ENCODE measurements at places on chromosomes 11 and 22.
A peak's percentile ranks its signal among the peaks of the same experiment; 100 is the strongest.

DNA sequence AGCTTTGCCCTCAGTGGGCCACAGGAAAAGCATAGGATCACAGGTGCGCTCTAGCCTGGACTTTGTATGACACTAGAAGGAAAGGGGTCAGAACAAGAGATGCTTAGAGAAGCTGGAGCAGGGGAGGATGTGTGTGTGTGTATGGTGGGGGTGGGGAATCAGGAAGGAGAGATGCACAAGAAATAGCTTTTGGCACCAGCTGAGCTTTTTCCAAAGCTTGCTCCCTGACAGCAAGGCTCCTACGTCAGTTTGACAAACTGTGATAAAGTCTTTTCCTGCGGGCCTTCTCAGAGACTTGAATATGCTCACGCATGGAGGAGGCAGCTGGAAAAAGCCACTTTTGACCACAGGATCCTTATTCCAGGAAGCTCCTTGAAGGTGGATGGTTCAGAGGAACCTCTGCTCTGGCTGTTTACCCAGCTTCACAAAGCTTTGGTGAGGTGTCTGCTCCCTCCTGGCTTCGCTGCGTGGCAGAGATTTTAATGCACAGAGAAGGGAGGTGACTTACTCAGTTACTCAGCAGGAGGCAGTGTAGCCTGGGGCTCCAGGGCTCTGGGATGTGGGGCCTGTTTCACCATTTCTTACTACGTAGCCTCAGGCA is 3.9 kb downstream of the CDC42EP1 start:
- DNase-seq = peak; percentile 40

GRCh38 chr11:17381156-17381555 is 7.3 kb downstream of the KCNJ11 start:
- DNase-seq = peak; percentile 50

DNA sequence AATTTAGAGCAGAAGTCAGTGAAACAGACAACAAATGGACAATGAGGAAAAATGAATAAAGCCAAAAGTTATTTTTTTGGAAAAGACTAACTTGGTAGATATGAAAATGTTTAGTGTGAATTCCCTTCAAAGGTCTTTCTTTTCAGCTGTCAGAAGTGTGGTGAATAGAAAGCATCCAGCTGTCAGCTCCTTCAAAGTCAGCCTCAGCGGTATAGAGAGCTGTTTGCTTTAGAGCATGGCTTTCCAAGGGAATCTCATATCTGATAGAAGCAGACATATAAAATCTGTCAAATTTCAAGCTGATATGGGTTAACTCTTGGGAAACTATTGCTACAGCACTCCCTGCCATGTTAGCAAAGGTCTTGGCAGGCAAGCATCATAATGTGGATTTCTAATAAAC is 309.3 kb downstream of the CASP12 start:
- DNase-seq = no peak

DNA sequence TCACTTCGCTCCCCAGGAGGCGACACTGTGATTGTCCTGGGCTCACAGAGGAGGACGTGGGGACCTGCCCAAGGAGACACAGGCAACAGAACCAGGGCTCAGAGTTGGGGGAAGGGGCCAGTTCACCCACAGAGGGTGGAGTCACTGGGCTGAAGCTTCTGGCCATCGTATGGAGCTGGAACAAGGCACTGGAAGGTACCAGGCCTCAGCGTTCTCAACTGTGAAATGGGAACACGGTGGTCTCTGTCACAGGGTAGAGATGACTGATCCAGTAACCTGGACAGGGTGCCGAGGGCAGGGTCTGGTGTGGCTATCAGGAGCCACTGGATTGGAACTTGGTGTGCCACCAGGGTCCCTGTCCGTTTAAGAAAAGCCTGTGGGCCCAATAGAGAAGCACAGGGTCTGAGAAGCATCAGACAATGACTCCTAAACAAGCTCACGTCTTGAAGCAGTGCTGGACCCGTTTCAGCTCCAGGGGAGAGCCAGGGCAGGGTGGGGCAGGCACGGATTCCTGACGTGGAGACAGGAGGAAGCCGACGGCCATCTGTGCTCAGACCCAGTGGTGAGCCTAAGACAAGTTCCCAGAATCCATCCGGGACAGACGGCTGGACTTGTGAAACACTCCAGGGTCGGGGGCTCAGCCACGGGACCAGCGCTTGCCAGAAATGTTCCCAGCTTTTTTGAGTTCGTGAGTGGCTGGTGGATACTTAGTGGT is 25.0 kb upstream of the KCNQ1OT1 start:
- DNase-seq = peak; percentile 27

- no peak for DNase-seq
Measured at GRCh38 chr11:114073828-114074381, 14.4 kb downstream of the ZBTB16 start.

GRCh38 chr22:46972256-46972655 is 209.8 kb downstream of the TBC1D22A start:
- DNase-seq = no peak

DNA sequence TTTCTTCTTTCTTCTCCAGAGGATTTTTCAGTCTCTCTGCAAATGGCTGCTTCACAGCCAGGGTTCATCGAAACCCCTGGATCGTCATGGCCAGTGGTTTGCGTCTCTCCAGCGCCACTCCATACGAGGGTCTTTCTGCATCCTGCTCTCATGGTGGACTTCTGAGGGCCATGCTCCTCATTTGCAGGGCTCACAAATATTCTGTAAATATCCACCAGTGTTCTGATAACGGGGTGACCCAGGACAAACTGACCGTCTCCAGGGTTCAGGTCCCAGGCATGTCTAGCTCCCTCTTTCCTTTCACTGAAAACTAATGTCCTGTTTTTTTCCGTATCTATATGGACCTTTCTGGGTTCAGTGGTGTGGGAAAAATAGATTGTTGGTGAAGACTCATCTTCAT is 15.7 kb upstream of the VPREB1 start:
- DNase-seq = no peak

GRCh38 chr11:241634-242033 is 4.9 kb downstream of the PSMD13 start:
- DNase-seq = no peak

DNA sequence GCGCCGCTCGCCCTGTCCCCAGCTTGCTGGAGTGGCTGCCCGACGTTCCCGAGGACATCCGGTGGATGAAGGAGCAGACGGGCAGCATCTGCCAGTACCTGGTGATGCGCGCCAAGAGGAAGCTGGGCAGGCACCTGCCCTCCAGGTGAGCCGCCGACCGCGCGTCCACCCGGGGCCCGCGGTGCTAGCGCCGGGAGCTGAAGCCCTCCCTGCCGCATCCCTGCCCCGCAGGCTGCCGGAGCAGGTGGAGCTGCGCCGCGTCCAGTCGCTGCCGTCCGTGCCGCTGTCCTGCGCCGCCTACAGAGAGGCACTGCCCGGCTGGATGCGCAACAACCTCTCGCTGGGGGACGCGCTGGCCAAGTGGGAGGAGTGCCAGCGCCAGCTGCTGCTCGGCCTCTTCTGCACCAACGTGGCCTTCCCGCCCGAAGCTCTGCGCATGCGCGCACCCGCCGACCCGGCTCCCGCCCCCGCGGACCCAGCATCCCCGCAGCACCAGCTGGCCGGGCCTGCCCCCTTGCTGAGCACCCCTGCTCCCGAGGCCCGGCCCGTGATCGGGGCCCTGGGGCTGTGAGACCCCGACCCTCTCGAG is 3.3 kb upstream of the CRACR2B start:
- DNase-seq = no peak

- no peak for DNase-seq
Measured at GRCh38 chr11:34601085-34601444, 19.8 kb upstream of the EHF start.

GRCh38 chr11:129443276-129443675 is 67.6 kb downstream of the BARX2 start:
- no peak for DNase-seq

- no peak for DNase-seq
Measured at GRCh38 chr22:39832627-39833074, 60.9 kb downstream of the ENTHD1 start.

- DNase-seq = no peak
Measured at GRCh38 chr11:57622263-57622662, 24.8 kb downstream of the SERPING1 start.
